ENCODE measurements at places on chromosomes 7 and 10.

GRCh38 chr10:13823709-13824405, 237.1 kb downstream of the PRPF18 start:
- DNase-seq: no peak

GRCh38 chr10:110508159-110508788, 10.6 kb downstream of the DUSP5 start:
- DNase-seq: no peak

DNA sequence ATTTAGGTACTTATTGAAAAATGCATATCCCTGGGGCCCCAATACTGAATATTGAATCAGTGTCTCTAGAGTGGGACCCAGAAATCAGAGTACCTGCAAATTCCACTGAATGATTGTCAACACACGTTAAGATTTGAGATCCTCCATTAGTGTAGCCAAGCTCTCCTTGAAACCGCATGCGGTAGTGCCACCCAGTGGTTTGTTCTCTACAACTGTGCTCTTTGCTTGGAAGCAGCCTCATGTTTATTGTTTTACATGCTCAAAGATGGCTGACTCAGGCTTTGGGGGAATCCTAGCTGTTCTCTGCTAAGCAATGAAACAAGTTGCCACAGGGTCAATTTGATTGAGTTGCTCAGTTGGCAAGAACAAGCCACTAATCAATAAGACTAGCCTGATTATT, 340.2 kb upstream of the CELF2 start:
- DNase-seq: no peak

GRCh38 chr10:69968830-69969229, 83.8 kb upstream of the MACROH2A2 start:
- peak; percentile 51 for DNase-seq

DNA sequence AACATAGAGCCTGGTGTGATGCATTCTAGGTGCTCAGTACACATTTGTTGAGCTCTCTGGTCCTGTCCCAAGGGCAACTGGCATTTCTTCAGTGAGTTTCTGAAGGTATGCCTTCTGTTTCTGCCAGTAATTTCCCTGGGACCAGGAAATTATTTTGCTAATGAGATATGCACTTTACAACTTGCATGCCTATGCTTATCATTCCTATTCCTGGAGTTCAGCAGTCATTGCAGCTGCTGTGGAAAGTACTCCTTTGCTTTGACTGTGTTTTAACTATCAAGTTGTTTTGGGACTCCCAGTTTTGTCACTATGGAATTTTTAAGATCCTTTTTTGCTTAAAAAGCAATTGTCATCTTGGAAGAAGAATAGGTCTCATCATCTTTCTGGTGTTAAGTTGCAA, 283.0 kb downstream of the BBS9 start:
- no peak for DNase-seq

- no peak for DNase-seq
Measured at GRCh38 chr7:18829858-18830285, 287.6 kb downstream of the TWIST1 start.

DNA sequence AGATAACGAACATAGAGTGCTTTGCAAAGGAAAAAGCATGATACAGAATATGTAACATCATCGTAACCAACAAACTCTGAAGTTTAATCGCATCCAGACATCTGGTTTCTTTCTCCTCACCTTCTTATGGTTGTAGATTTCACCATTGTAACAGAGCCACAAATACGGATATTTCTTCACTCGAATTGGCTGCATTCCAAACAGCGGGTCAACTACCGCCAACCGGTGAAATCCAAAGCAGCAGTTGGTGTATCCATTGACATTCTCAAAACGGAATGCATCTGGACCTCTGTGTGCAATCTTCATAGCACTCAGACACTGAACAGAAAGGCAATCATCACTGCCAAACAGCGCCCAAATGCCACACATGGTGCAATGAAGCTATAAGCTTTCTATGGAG, 3.4 kb downstream of the ASNS start:
- no peak for DNase-seq

DNA sequence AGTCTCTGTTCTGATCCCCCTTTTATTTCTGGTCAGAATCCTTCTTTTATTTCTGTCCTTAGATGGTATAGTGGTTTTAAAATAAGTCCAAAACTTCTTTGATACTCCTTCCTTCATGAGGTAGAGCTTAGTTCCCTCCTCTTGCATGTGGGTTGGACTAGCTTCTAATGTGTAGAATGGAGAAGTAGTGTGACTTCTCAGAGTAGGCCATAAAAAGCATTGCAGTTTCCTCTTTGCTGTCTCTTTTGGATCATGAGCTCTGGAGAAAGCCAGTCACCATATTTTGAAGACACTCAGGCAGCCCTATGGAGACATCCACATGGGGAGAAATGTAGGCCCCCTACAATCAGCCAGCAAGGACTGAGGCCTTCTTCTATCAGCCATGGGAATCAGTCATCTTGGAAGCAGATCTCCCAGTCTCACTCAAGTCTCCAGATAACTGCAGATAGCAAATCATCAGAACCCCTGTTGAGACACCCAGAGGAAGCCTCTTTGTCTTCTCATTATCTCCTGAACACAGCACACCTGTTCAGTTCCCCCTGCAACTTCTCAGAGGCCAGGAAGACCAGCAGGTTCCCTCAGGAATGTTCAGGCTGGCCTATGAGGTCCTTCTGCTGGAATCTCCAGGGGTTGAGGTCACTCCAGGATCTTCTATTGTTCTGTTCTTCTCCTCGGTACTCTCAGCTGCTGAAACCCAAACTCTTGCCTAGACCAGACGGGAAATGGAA, 511.9 kb upstream of the ZMIZ1 start:
- DNase-seq: no peak

DNA sequence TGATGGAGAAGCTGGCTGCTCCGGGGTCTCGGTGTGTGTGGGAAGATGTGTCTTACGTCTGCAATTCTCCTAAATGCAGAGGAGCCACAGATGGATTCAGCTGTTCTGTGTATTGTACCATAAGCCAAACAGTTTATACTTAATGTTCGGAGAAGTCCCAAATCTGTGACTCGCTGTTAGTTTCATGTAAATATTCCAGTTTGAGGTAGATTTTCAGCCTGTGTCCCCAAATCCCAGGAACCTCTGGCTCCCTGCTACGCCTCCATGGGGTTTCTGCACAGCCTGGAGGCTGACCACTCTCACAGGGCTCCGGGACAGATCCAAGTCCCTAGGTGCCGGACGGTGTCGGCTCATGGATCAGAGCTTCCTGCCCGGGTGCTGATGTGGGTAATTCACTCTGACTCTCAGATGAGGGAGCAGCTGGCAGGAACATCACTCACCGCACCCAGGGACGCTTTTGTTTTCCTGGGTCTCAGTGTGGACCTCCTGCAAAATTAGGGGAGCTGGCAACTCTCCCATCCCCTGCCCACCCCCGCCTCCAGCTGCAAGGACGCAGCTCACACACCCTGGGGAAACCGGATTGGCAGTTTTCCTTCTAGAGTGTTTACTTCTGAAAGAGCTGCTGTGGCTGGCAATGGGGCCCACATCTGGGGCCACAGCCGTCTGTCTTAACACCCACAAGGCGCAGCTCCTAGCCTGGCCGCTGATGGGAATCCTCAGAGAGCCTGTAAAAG, 421.1 kb upstream of the FOXK1 start:
- no peak for DNase-seq

DNA sequence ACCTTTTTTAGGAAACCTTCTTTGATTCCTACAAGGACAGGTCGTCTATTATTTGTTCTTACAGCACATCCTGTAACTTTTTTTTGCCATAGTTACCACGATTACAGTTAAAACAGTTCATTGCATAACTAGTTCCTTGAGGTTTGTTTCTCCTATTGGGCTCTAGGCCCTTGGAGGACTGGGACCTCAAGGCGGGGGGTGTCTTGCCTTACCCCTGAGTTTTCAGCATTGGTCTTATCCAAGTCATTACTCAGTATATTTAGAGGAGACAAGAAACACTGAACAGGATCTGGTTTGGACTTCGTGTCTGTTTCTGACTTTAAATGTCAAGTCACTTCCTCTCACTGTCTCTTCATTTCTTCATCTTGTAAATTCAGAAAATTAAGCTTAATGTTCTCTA, 369.8 kb downstream of the SDK1 start:
- no peak for DNase-seq

GRCh38 chr7:13742811-13743210, 246.7 kb downstream of the ETV1 start:
- DNase-seq: peak; percentile 41

GRCh38 chr7:42621543-42622219, 290.2 kb downstream of the C7orf25 start:
- no peak for DNase-seq

DNA sequence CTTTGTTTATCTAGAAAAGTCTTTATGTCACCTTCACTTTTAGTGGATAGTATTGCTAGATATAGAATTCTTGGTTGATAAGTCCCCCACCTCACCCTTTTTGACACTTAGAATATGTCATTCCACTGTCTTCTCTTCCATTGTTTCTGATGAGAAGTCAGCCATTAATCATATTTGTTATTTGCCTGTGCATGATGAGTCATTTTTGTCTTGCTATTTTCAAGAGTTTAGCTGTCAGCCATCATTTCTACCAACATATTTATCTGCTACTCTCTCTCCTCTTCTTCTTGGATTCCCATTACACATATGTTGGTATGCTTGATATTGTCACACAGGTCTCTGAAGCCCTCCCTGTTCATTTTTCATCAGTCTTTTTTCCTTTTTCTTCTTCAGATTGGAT, 160.8 kb upstream of the TCF7L2 start:
- no peak for DNase-seq

DNA sequence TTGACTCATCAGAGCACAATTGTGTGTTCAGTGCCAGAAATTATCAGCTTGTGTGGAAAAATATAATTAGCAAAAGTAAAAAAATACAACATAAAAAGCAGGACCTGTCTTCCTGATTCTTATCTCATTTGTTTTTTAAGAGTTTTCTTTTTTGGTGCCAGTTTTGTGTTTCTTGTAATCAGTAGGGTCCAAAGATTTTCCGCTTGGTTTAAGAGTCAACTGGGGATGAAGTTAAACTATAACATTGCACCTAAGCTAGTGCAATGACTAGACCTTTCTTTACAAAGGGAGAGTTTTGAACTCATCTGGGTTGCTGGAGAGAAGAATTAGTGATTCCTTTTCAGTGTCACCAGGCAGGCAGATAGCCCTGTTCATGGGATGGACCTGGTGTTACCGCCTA, 113.4 kb downstream of the PLPP4 start:
- DNase-seq: no peak

GRCh38 chr7:143263266-143264195, at the start of gene GSTK1:
TSS of gene GSTK1 (plus strand) at chr7:143263441. CDS start at chr7:143263514, 73 bp downstream.
- peak; percentile 84 for DNase-seq

DNA sequence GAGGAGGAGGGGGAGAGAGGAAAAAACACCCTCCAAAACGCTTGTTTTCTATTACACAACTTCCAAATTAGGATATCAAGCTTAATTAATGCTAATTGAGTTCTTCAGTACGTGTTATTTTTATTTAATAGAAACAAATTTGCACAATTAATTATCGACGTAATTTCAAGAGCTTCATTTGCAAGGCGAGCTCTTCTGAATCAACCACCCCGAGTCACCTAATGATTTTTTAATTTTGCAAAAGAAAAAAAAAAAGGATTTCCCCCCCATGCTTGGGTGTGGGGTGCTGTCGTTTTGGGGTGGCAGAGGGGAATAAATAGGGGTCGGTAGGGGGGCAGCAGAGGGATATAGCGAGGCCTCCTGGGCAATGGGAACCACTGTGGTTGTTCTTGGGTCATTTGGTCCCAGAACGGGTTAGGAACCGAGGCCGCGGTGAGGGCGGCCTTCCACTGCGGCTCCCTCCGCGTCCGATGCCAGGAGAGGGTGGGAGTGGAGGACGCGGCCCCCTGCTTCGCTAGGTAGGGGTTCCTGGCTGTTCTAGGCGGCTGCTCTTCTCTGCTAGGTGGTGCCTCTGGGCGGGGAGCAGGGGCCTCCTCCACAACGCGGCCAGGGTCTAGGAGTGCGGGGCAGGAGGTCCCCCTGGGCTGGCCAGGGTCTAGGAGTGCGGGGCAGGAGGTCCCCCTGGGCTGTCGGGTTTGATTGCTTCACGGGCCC, 7.3 kb downstream of the UNCX start:
- peak; percentile 44 for DNase-seq

- no peak for DNase-seq
Measured at GRCh38 chr7:42928754-42929153, 3.2 kb downstream of the PSMA2 start.

GRCh38 chr10:122494833-122495232, 33.5 kb downstream of the HTRA1 start:
- no peak for DNase-seq

- DNase-seq: no peak
Measured at GRCh38 chr10:128995676-128996075, 471.4 kb upstream of the MGMT start.

- peak; percentile 12 for DNase-seq
Measured at GRCh38 chr10:5692461-5693358, 8.1 kb downstream of the TASOR2 start.

DNA sequence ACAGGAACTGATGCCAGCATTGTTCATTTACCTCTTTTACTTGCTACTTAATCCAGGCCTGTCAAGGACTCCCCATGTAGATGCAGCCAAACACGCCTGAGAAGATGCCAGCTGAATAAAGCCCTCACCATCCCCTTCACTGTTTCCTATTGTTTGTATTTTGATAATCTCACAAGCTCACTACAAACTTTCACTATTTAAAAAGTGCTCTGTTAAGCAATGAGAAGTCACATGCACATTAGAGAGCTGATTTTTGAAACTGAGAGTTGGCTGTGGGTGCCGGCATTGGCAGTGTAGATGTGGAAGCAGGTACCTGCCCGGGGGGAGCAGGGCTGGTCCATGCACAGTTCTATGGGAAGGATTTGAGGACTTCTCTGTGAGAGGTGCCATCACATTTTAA, 169.8 kb upstream of the GRB10 start:
- DNase-seq: no peak

GRCh38 chr7:148212731-148213130, 377.8 kb upstream of the C7orf33 start:
- DNase-seq: no peak

GRCh38 chr10:126215746-126216631, 172.3 kb downstream of the ADAM12 start:
- no peak for DNase-seq

DNA sequence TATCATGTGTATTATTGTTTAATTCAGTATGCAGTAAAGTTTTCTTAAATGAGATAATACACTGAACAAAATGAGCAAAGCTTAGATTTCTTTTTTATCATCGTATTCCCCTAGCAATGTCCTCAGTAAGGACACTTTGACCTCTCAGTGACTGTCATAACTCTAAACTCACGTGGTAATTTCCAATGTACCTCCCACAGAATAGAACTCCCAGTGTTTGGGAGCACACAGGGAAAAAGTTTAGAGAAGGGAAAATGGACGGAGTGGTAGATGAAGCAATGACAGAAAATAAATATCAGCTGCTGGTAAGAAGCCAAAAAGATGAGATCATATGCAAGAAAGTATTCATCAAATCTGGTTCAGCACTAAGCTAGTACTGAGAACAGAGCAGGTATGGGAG, 758.6 kb upstream of the KCND2 start:
- no peak for DNase-seq

- DNase-seq: no peak
Measured at GRCh38 chr7:130433301-130433700, 7.5 kb downstream of the CEP41 start.

DNA sequence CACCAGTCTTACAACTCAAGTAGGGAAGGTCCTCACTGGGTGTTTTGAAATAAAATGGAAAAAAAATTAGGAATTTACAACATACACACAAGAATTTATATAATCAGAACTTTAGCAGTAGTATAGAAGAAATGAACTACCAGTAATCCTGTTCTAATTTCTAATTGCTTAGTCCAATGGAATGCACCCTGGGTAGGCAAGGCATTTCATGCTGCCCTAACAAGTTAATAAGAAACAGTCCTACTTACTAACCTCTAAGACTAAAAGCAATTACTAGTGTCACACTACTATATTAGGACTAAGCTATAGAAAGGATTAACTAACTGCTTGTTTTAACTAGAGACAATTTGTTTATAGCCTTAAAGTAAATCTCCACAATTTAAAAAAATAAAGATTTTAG, 158.1 kb downstream of the BTAF1 start:
- DNase-seq: no peak

All from cerebellum (tissue), 4 donors.